ENCODE measurements at places on chromosomes 11 and 22. TPM values are rescaled to one million over a fixed set of nuclear protein-coding genes. Genes with fewer than 3 reads are reported as not detected.

DNA sequence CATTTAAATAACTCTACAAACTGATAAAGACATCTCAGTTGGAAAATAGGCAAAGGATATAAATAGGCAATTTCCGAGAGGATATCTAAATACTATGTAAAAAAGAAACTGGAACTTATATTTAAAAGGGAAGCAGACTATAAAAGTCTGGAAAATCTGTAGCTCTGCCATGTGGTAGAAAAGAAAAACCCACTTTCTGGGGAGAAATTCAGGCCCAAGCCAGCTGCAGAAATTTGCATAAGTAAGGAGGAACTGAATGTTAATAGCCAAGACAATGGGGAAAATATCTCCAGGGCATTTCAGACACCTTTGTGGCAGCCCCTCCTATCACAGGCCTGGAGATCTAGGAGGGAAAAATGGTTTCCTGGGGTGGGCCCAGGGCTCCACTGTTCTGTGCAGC is 97.8 kb upstream of the ZBED5 start:
- no peak for DNase-seq

DNA sequence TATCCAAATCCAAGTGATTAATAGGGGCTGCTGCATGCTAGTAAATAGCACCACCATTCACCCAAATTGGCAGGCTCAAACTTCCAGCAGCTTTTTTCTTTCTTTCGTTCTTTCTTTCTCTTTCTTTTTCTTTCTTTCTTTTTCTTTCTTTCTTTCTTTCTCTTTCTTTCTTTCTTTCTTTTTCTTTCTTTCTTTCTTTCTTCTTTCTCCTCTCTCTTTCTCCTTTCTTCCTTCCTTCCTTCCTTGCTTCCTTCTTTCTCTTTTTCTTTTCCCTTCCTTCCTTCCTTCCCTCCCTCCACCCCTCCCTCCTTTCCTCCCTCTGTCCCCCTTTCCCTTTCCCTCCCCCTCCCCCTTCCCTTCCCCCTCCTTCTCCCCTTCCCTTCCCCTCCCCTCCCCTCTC is 81.5 kb downstream of the PDE3B start:
- DNase-seq: no peak

DNA sequence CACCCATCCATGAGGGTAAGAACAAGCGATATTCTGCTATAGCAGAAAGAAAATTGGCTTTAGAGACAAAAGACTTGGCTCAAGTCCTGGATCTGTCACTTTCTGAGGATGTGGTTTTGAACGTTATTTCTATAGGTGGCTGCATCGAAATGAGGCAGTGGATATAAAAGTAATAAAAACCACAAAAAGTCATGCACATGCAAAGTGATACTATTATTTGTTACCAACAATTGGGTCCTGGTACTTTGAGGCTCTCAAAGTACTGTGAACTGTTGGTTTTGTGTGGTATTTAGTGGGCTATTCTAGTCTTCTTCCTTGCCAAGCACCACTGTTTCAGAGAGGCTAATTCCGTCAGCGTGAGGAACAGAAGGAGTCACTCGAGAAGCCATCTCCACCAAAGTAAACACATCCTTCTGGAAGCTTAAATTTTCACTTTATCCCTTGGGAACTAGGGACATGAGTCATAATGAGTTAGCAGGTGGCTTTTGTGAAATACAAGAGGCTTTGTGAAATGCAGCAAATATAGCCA is 13.1 kb downstream of the UBASH3B start:
- DNase-seq: no peak

- no peak for DNase-seq
These were observed 28.0 kb downstream of the YAP1 start for GRCh38 chr11:102138223-102138622.

DNA sequence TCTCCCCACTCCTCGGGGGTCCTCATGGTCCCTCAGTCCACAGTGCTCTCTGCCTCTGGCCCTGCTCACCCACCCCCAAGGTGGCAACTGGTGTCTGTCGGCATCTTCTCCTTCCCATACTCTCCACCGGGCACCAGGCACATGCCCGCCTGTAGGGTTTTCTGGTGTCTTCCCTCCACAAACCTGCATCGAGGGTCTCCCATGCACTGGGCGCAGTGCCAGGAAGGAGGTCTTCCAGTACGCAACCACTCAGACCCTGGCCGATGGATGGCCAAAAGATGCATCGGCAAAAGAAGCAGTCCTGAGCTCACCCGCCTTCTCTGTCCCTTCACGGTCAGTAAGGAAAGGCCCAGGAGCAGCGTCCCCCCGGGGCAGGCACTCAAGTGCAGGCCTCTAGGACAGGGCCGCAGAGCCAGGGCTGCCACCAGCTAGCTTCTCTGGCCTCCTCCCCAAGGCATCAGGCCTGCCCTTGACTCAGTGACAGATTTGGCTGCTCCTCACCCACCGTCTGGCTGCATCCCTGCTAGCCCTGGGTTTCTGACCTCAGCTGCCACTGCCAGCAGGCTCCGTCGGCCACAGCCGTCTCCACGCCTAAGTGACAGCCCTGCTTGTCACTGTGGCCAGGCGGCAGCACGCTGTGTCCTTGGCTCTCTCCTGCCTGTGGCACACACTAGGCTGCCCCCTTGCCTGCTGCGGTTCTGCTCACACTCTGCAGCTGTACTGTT is 32.1 kb upstream of the IGSF9B start:
- no peak for DNase-seq

GRCh38 chr11:128146926-128147605 is 440.3 kb downstream of the ETS1 start:
- DNase-seq: peak; percentile 9

Gene LRRC56
- total RNA-seq: not detected

Gene FXYD6
- 48.2 TPM for total RNA-seq

Gene DAGLA
- 1.4 TPM for total RNA-seq

Gene MRGPRX1
- not detected for total RNA-seq

Measured in umbilical cord (tissue), 2 donors.